ENCODE measurements at places on chromosomes 5 and 9. TPM values are rescaled to one million over a fixed set of nuclear protein-coding genes. Genes with fewer than 3 reads are reported as not detected.

DNA sequence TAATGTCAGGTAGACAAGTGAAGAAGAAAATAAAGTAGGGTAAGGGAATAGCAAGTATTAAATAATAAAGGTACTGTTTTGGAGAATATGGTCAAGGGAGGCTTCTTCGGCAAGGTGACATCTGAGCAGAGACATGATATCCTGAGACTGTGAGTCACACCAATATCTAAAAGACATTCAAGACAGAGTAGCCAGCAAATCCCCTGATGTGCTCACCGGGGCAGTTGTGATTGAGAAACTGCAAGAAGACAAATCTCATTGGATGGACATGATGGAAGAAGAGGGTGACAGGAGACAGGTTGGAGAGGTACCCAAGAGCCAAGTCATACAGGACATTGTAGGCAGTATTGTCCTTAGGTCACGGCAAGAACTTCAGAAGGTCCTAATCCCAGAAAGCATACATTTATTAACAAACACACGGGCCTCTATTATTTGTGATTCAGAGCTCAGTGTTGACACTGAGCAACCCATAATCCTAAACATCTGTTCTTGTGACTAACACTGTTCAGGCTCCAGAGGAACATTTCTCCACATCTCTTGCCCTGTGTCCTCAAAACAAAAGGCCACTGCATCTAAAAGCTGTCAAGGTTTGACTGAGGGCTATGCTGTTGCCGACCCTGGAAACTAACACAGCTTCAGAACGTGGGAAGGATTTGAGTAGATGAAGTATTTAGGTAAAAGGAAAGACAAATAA, 258.7 kb upstream of the CLINT1 start:
- no peak for DNase-seq

DNA sequence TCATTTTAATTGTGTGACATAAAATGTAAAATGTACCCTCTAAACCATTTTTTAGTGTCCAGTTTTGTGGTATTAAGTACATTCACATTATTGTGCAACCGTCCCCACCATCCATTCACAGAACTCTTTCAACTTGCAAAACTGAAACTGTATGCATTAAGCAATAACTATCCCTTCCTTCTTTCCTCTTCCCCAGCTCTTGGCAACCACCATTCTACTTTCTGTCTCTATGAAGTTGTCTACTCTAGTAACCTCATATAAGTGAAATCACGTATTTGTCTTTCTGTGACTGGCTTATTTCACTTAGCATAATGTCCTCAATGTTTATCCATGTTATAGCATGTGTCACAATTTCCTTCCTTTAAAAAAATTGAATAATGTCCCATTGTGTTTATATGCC, 142.4 kb downstream of the C9orf152 start:
- DNase-seq = no peak

- DNase-seq = no peak
Observed at GRCh38 chr9:84404095-84404686, 63.6 kb upstream of the SLC28A3 start.

DNA sequence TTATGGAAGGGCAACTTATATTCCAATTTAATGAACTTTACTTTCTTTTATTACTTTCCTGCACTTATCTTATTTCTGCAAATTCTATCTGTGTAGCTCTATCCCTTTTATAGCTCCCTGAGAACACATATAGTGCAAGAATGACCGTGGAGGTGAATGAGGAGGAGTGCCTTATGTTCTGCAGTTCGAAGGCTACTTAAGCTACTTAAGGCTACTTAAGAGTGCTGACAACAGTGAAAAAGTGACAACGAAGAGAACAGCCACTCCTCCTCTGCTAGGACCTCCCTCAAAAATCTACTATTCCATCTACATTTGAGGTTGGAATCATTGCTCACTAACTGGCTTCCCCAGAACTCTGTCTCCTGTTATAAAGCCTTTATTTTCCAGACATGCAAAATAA, 1365.7 kb upstream of the C9orf72 start:
- no peak for DNase-seq

DNA sequence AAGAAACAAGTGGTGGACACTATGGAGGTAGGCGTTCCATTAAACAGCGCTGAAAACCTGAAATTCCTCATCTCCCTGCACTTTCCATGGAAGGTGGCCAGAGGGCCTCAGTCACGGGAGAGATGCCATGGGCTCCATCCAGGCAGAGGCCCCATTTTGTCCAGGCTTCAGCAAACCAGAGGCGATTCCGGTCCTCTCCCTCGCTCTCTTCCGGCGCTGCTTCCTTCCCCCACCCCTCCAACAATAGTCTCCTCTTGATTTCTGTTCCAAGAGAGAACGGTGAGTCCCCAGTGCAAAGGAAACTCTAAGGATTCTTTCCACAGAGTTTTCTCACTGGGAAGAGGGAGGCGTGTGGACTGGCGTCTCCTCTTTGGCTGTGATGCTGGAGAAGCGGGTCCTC, 7.5 kb downstream of the ZNF366 start:
- DNase-seq = no peak

- DNase-seq = no peak
Observed at GRCh38 chr5:96084874-96085506, 123.3 kb upstream of the ELL2 start.

RABEPK gene
- polyA plus RNA-seq = 24.4 TPM
